ENCODE measurements at places on chromosomes 4 and X.

DNA sequence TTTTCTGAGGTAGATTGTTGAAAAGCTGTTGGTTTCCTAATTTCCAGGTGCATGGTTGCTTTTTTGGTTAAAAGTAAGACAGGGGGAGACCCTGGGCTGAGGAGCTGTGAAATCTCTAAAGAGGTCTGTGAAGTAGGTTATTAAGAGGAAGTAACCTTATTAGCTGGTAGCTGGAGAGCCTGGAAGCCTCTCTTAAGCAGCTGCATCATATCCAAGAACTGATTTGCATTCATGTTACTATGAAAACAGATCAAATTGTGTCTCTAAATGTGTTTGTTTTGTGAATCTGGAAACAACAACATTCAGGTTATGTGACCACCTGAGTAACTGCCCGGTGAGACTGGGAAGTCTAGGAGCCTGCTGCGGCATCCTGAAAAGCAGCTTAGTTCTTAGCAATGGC is 54.1 kb downstream of the ARHGAP10 start:
- DNase-seq, result no peak

GRCh38 chr4:75512386-75513211 is 1.6 kb downstream of the RCHY1 start:
- no peak for DNase-seq

GRCh38 chr4:4720646-4721045 is 138.8 kb upstream of the MSX1 start:
- peak; percentile 97 for DNase-seq

- DNase-seq, result no peak
Observed at GRCh38 chrX:85859426-85859825, 187.9 kb downstream of the CHM start.

DNA sequence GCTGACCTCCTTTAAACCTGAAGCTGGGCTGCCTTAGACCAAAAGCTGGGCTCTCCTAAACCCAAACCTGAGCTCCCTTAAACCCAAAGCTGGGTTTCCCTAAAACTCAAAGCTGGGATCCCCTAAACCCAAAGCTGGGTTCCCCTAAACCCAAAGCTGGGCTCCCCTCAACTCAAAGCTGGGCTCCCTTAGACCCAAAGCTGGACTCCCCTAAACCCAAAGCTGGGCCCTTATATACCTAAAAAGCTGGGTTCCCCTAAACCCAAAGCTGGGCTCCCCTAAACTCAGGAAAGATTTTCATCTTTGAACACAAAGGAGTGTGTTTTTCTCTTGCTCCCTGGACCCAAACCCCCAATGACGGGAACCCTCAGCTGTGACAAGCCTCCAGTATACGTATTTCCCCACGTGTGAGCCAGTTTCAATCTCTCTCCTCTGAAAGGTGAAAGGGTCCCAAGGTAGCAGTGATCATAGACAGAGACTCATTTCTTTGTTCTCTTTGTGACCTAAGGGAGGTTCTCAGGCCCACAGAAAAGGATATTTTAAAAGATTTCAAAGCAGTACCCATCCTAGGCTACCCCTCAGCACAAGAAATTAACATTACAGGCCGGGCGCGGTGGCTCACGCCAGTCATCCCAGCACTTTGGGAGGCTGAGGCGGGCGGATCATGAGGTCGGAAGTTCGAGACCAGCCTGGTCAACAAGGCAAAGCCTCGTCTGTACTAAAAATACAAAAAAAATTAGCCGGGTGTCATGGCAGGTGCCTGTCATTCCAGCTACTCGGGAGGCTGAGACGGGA is 31.3 kb upstream of the ASMTL start:
- no peak for DNase-seq

- DNase-seq, result no peak
Observed at GRCh38 chrX:72430405-72430968, 124.8 kb upstream of the CITED1 start.
